ENCODE measurements at places on chromosomes 5 and 9.
A peak's percentile ranks its signal among the peaks of the same experiment; 100 is the strongest.

GRCh38 chr9:84271921-84272556, 68.5 kb downstream of the SLC28A3 start:
- DNase-seq: no peak

DNA sequence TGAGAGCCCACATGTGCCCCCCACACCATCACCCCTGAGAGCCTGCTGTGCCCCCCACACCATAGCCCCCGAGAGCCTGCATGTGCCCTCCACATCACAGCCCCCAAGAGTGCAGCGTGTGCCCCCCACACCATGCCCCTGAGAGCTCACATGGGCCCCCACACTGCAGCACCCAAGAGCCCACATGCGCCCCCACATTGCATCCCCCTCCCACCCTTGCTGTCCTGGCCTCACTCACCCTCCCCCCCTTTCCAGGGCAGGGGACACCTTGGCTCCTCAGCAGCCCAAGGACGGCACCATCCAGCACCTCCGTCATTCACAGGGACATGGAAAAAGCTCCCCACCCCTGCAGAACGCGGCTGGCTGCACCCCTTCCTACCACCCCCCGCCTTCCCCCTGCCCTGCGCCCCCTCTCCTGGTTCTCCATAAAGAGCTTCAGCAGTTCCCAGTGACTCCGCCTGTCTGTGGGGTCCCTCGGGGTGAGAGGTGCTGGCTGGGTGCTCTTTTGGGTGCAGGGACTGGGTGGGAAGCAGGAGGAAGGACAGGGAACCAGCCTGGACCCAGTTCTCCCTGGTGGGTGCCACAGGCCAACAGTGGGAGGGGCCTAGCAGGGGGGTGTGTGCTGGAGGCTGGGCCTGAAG, 5.0 kb downstream of the LCN1 start:
- DNase-seq: no peak

GRCh38 chr9:75709698-75710097, 180.8 kb upstream of the PCSK5 start:
- DNase-seq: no peak

DNA sequence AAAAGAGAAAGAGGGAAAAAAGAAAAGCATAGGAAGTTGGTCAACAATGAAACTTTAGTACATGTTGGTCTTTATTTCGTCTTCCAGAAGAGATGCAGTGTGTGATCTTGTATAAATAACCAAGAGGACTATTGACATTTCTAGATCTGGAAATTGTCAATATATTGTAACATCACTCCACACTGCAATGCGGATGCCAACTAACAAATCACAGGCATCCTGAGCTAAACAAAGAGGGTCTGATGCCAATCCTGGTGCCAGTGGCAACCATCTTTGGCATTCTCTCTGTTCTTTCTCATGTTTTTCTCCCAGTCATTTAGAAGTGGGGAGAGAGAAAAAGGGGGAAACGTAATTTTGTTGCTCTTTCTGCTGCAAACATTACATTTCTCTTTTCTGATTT, 9.7 kb downstream of the NFIB start:
- DNase-seq: no peak

- DNase-seq: no peak
Observed at GRCh38 chr5:68086439-68086838, 129.1 kb upstream of the PIK3R1 start.

DNA sequence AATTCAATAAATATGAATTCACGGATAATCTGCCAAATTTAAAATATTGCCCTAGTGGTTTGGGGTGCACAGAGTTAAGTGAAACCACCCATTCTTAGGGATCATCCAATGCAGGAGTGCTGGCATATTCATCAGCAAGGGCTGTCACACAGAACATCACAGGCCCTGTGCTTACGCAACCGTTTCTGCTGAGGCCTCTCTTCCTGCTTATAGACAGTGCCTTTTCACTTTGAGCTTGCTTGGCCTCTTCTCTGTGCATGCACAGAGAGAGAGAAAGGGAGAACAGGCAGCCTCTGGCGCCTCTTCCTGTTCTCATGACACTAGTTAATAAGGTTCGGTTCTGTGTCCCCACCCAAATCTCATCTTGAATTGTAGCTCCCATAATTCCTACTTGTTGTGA, 366.3 kb downstream of the ICE1 start:
- no peak for DNase-seq

- DNase-seq: peak; percentile 29
Observed at GRCh38 chr5:111364992-111365391, 140.8 kb downstream of the CAMK4 start.

- DNase-seq: no peak
Observed at GRCh38 chr5:134422791-134423365, 11.2 kb upstream of the CDKN2AIPNL start.

DNA sequence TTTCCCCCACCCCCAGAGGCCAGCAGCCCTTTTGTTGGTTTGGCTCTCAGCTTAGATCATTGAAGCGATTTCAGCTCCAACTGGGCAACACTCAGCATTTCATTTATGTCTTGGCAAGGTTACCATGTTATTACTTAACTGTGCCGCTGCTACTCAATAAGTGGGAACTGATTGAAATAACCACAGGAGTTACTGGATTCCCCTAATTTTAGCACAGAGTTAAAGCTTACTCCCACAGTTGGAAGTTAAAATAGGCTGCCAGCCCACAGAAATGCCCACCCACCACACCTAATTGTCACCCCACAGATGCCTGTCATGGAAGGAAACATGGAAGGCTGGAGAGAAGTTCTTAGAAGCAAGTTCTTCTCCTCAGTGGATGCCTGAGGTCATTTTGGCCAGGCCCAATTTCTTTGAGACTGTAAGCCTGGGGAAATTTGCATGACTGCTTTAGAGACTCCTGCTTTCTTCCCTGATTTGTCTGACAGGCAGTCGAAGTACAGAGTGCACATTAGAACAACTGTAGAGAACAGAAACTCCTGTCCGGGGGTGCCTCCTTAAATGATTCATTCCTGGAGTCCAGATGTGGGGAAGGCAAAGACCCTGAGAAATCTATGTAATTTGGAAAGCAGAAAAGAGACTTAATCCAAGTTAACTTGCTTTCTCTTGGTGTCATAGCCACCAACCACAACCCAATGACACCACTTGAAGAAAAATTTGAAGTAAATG, 370.0 kb downstream of the ZSWIM6 start:
- DNase-seq: no peak

DNA sequence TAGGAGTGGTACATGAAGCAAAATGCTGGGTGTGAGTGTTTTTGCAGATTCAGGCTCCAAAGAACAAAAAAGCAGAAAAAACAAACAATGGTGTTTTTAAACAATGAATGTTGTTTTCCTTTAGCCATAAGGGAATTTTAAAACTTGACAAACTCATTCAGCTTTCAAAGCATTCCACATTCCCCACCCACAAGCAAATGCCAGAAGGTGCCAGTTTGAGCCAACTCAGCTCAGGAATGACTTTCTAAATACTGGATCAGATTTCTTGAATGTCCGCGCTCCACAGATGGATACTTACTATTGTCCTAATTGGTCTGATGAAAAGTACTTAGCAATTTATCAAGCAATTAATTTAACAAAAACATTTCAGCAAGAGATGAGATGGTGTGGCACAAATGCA, 12.9 kb upstream of the MOB3B start:
- DNase-seq: no peak
